ENCODE measurements at places on chromosomes 5 and 9. TPM values are rescaled to one million over a fixed set of nuclear protein-coding genes. Genes with fewer than 3 reads are reported as not detected.

Gene INSL6
- total RNA-seq = not detected

Gene SLC45A2
- total RNA-seq = 0.34 TPM

Gene ADAMTSL2
- total RNA-seq = not detected

Gene CCDC69
- total RNA-seq = 53.6 TPM

Gene PAEP
- total RNA-seq = not detected

Gene DOCK8
- 266 TPM for total RNA-seq

Gene OBP2B
- total RNA-seq = not detected

Measured in T-helper 1 cell treated with Interleukin-12 subunit alpha and Interleukin-12 subunit beta and Interleukin-4 antibody, amounts not matched to agents 30 ng/mL and 1 ng/mL, for 36 hours (primary cell).